NCI-H2029 treated with DMSO at 0.1 percent for 48 hours (cell line): ENCODE measurements at places on chromosomes 2 and 18.
A peak's percentile ranks its signal among the peaks of the same experiment; 100 is the strongest.

GRCh38 chr18:54952026-54952425 is 7.2 kb downstream of the CCDC68 start:
- DNase-seq: no peak

GRCh38 chr18:57431467-57432080 is 3.6 kb upstream of the ONECUT2 start:
- no peak for DNase-seq

DNA sequence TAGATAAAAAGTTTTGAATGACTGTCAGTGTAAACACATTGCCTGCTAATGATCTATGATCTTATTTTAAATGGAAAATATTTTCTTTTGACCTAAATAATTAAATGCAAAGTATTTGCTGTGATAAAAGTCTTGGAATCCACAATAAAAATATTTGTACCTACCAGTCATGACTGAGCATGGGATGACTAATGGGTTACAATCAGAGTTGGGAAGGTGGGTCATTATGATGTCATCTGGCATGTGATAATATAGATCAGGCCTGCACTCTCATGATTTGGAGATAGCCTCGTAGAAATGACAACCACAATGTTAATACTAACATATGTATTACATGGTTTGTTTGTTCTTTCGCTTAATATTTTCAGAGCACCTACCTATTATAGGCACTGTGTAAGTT is 848.8 kb upstream of the KLHL29 start:
- DNase-seq: no peak

- DNase-seq: no peak
Measured at GRCh38 chr2:9191041-9191481, 15.6 kb upstream of the ASAP2 start.

DNA sequence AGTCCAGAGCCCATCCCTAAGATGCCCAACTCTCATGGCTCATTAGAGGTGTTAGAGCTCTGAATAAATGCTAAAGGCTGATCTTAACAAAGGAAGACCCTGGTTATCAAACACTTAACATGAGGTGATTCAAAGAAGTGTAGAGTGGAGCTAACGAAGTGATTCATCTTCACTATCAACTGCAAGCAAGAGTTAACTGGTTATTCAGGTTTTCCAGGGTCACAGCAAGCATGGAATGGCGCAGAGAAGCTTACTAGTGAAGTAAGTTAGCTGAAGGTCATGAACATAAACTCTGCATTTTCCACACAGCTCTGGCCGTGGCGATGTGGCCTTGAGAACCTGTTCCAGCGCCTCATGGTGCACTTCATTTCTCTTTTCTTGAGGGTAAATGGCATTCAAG is 17.0 kb downstream of the RND3 start:
- no peak for DNase-seq

GRCh38 chr2:241793385-241793784 is 15.6 kb upstream of the NEU4 start:
- no peak for DNase-seq

GRCh38 chr2:151007365-151007764 is 254.3 kb downstream of the RBM43 start:
- DNase-seq: peak; percentile 61

- no peak for DNase-seq
Measured at GRCh38 chr2:188474316-188474715, 182.6 kb downstream of the GULP1 start.

GRCh38 chr2:235378944-235379343 is 114.9 kb upstream of the AGAP1 start:
- no peak for DNase-seq

DNA sequence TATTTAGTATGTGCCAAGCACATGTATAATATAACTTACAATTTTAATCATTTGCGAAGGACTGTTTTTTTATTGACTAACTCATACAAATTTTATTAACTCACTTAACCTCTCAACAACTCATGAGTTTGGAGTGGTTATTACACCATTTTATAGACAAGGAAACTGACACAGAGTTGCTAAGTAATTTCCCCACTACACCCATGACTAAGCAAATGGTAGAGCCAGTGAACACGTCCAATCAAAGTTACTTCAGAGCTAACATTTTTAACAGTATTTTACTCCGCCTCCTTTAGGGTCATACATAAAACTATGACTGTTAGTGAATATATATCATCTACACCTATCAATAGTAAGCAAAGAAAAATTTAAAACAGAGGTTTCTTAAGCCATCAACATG is 556.7 kb upstream of the FSIP2 start:
- DNase-seq: no peak

DNA sequence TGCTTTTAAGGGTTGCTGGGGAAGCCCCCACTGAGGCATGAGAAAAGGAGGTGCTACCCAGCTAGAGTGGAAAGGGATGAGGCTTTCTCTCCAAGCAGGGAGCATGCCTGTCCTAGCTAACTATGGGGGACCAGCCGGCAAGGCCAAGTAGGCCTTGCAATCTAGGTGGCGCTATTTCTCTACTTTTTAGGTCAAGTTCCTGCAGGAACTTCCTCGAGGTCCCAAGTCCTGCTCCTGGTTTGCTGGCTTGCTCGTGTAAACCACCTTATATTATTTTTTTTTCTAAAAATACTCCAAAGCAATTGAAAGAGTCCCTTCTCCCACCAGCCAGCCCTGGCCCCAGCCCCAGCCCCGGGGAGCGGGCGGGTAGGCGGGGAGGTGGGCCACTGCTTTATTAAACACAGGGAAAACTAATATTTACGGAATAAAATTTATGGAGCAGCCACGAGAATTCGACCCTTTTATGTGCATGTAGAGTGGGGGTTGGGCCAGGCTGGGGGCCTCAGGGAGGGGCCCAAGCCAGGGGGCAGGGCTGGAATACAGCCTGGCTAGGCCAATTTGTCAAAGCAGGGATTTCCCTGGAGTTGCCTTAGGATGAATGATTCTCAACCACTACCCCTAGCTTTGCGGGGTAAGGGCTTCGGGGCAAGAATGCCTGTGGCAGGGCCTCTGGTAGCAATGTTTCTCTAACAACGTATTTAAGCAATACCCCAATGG is 12.8 kb upstream of the IHH start:
- DNase-seq: no peak

DNA sequence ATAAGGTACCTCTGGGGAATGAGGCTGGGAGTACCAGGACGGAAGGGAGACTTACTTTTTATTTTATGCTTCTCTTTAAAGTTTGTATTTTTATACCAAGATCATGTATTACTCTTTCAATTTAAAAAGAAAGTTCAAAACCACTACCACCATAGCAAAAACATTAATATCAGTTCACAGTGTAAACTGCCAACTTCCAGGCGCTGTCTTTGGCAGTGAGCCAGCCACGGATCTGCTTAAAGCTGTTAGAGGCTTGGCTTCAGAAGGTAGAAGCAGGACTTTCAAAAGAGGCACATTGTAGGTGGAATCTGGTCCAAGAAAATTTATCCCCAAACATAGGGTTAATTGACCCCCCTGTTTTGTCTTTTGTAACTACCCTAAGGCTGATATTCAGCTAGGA is 74.8 kb downstream of the B3GNT2 start:
- peak; percentile 37 for DNase-seq

GRCh38 chr2:55302241-55302640 is 33.2 kb upstream of the MTIF2 start:
- no peak for DNase-seq

DNA sequence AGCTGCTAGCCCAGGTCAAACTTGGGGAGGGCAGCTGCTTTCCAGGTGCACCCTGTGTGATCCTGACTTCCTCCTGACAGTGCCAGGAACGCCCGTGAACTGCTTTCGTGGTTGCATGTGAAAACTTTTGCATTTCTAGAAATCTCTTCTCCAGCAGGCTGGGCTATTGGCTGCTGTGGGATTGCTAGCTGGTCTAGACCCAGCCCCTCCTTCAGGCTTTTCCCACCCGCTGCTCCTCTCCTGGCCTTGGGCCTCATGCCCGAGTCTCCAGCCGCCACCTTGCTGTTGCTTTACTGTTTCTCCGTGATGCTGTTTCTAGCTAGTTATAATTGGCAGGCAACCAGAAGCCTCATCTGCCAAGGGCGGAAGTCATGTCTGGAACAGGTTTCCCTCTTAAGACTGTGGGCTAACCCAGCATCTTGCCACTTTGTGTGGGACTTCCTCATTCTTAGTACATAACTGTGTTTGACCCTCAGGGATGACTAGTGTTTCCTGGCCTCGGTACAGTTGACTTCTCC is 27.0 kb upstream of the MGAT4A start:
- peak; percentile 42 for DNase-seq

GRCh38 chr18:63683152-63683551 is 19.6 kb upstream of the SERPINB11 start:
- no peak for DNase-seq

DNA sequence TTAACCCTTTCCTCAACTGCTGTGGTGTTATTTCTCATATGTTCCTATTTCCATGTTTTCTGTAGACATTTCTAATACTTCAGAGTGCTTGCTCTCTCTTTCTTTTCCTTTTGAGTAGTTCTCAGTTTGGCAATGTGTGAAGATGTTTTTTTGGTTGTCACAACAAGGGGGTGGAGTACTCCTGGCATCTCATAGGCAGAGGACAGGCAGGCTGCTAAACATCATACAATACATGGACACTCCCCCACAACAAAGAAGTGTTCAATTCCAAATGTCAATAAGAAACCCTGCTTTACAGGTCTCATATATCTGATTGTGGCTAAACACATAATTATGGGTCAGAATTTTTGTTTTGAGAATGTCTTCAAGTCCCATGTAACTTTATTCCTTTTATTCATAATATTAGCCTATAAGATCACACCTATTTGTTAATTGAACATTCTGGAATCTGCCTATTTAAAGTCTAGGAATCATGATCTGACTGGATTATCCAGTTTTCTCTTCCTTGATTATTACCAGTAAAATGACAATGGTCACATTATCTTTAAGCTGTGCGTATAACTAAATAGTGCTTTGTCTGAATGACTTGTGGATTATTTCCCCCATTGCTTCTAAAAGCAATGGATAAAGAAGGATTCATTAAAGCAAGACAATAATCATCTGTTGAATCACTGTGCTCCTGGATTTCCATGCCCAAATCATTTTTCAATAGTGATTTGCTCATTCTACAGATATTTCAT is 46.8 kb upstream of the ITPRID2 start:
- no peak for DNase-seq

- no peak for DNase-seq
Measured at GRCh38 chr2:86042256-86043168, 63.2 kb downstream of the POLR1A start.

DNA sequence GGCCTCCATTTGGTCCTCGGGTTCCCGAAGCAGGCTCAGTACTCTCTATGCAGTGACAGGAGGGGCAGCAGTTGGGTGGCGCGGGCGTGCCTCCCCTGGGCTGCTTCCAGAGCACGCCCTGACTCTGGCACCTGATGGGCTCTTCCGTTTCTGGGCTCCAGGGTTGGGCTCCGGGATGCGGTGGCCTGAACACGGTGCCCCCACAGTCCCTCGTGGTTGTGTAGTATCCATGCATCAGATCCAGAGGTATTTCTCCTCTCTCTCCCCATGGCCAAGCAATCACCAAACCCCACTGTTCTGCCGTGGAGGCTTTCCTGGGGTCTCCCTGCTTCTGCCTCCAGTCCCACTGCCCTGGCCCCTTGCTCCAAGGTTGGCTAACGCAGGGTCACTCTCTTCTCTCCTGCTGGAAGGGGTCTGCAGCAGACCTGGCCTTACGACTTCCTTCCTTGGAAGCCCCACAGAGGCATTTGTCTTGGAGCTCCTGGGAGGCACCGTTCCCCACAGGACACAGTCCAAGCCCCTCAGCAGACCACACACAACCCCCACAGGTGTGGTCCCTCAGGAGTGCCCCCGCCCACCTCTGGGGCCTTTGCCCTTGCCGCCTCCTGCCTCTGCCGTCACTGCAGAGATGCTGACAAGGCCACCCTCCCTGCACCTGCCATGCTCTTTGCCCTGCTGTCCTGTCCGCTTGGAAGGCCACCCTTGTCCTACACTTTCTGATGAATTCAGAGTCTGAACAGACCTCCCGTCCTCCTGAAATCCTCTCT is 136.6 kb upstream of the ASB18 start:
- no peak for DNase-seq

DNA sequence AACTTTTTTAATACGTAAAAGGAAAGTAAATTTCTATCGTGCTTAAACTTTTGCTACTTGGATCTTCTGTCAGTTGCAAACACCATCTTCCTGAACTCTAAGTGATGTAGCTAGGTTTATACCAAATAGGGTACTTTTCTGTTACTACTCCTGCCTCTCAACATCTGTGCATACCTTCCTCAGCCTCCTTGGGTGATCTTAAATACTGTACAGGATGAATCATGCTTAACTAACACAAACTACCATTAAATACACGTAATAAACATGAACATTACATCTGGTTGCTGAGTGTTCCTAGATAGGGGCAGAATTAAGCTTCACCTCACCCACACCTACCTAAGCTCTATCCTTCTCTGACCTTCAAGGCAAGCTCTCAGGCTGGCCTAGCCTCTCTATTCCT is 398.0 kb downstream of the TXNL1 start:
- no peak for DNase-seq

DNA sequence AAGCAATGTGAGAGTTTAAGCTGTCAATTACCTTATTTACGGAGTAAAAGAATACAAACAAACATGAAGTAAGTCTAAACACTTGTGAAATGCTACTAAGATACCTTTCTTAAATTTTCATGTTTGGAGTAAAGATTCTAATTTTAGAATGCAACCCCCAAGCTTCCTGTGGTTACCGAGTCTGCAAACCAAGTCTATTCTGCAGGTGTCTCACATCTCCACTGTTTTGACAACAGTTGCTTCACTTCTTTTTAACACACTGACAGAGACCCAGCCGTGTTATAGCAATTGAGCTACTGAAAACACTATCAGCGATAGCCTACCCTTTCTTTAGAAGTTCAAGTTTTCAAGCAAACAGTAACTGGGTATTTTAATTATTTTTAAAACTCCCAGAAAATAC is 608.3 kb downstream of the ERBB4 start:
- DNase-seq: no peak
